ENCODE measurements at places on chromosomes 11 and 22.

DNA sequence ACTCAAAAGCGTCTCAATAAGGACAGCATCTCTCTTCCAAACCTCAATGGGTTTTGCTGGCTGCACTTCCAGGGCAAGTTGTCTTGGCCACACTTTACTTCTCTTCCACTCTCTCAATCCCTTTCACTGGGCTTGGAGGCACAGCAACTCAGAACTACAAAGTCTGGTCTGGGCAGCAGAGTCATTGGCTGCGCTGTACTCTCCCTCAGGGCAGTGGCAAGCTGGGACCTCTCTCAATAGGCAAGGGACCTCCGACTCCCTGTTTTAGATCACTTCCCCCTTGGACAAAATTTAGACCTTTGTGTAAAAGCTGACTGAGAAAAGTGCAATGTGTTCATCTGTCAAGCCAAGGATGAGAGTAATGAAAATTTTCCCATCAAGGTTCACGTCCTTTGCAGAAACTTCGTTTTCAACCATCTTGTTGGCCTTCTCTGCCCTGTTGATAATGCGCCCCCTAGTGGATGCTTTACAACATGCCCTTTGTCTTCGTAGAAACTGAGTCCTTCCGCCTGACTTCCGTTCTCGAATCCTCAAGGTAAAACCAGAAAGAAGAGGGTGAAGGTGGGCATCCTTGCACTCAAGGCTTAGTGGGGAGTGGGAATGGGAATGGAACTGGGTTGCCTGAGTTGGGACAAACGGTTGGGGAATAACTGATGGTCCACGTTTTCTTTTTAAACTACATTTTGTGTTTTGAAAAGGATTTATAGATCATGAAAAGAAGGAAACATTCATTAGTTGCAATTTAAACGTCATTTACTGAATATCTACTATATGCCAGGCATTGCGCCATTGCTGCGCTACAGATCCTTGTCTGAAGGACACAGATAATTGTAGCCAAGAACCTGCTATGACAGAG is 99.1 kb downstream of the CD44 start:
- DNase-seq, result no peak

GRCh38 chr11:95702526-95702925 is 87.1 kb downstream of the FAM76B start:
- no peak for DNase-seq

GRCh38 chr11:63289658-63290057 is 46.3 kb upstream of the SLC22A25 start:
- DNase-seq, result no peak

- no peak for DNase-seq
These were observed 370.2 kb upstream of the CHORDC1 start for GRCh38 chr11:90593099-90593498.
